ENCODE measurements at places on chromosomes 2 and 18. TPM values are rescaled to one million over a fixed set of nuclear protein-coding genes. Genes with fewer than 3 reads are reported as not detected.

DNA sequence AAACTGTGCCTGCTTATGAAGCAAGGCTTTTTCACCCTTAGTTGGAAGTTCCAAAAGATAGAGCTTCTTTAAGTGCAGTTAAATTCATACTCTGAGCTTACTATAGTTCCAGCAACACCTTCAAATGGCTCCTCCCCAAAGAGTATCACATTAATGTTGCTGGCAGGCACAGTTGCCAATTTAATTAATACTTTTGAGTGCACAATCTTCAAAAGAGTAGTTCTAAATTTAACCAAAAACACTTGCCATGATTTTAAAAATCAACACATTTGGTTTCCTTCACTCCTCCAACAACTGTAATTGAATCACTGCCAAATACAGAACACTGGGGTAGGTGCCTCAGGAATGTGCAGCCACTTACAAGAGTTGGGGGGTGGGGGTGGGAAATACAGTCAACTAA lies 150.6 kb upstream of the UBE2E3 start:
- peak; percentile 1 for DNase-seq

KLHL14 gene
- not detected for total RNA-seq

GRCh38 chr2:71601136-71602114 lies 148.1 kb downstream of the DYSF start:
- DNase-seq, result no peak

GRCh38 chr2:229032608-229033234 lies 238.4 kb downstream of the PID1 start:
- DNase-seq, result no peak

SLC30A3 gene
- not detected for total RNA-seq

GRCh38 chr2:9208875-9209274 lies 2.3 kb downstream of the ASAP2 start:
- DNase-seq, result no peak

DNA sequence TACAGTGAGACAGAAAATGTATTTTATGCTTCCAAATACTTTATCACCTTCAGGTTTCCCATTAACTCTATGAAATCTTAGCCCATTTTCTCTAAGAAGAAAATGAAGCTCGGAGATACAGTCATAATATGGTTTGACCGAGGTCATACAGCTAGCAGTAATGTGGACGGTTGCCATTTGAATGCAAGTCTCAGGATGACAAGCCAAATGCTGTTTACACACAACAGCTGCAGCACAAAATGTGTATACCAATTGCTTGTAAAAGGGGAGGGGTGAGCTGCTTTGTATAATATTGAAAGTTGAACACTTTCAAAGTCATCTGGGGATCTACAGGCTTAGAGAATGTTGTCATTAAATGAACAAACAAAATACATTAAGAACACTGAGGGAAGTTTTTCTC lies 93.8 kb upstream of the FSIP2 start:
- no peak for DNase-seq

- no peak for DNase-seq
Measured at GRCh38 chr2:163011000-163011399, 172.4 kb upstream of the KCNH7 start.

SFTPB gene
- total RNA-seq, result 0.32 TPM

HOXD11 gene
- not detected for total RNA-seq

- peak; percentile 91 for DNase-seq
Measured at GRCh38 chr2:225274751-225275150, 124.8 kb upstream of the NYAP2 start.

DNA sequence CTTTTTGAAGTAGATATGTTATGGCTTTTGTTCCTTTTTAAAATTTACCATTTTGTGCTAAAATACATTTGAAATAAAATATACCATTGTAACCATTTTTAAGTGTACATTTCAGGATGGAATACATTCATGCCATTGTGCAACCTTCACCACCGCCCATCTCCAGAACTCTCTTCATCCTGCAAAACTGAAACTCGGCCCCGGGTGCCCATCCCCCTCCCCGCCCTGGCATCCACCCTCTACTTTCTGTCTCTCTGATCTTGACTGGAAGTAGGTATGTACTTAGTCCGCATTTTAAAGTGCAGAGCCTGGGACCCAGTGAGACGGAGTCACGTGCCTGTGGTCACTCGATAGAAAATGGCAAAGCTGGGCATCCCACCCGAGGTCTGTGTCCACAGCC lies 45.6 kb downstream of the DIPK1C start:
- no peak for DNase-seq

IL36A gene
- not detected for total RNA-seq

DNA sequence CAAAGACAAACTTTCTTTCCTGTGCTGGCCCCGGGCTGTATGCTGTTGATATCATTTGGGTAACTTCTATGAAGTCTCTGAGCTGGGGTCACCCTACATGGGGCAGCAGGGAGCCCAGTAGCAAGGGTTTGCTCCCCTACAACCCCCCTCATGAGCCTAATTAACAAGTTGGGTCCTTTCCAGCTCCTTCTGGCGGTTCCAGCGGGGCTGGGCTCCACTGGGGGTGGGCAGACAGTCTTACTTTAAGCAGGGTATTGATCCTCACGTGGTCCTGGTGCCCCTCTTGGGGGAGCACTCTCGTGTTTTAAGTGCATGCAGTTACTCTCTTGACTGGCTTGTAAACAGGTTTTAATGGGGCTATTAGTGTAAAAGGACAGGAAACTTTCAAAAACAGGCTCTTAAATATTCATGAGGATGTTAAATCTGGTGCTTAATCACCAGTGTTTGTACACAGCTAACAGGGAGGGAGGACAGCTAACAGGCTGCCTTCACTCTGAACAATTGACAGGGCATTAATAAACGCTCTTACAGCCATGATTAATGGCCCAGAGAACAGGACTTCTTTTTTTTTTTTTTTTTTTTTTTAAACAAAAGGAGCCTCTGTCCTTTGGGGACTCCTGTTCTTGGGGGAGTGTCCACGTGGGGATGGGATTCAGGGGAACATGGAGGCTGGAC lies 36.6 kb upstream of the SKOR2 start:
- no peak for DNase-seq

GRCh38 chr2:189527041-189527750 lies 53.4 kb downstream of the SLC40A1 start:
- no peak for DNase-seq

DNA sequence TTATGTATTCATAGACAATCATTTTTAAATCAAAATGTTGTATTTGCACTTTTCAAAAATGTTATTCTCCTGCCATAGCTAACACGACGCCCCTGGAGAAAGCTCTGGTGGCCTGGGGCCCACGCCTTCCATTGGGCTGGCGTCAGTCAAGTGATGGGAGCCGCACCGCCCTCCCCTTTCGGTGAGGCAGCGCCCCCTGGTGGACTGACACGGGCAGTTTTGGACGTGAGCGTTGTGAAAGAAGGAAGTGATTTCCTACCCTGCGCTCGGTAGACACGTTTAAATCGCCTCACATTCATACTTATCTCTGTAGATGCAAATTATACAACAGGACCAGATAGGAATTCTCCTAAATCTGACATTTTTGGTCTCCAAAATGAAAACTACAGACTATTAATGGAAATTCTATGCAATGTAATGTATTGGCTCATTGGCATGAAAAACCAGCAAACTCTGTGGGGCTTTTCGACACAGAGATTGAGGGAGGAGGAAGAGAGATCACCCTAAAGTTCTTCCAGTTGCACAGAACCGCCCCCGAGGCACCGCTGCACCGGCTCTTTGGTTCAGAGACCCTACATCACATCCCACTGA lies 326.2 kb upstream of the SOX11 start:
- peak; percentile 61 for DNase-seq

- peak; percentile 17 for DNase-seq
Measured at GRCh38 chr2:72681016-72681995, 144.5 kb downstream of the EXOC6B start.

TYMS gene
- total RNA-seq, result 57.0 TPM

GRCh38 chr2:217858519-217859491 lies 144.0 kb downstream of the TNS1 start:
- DNase-seq, result no peak

FANCL gene
- total RNA-seq, result 14.5 TPM

- DNase-seq, result peak; percentile 54
Measured at GRCh38 chr18:37385846-37386778, 179.5 kb downstream of the CELF4 start.

RTKN gene
- 63.0 TPM for total RNA-seq

DNA sequence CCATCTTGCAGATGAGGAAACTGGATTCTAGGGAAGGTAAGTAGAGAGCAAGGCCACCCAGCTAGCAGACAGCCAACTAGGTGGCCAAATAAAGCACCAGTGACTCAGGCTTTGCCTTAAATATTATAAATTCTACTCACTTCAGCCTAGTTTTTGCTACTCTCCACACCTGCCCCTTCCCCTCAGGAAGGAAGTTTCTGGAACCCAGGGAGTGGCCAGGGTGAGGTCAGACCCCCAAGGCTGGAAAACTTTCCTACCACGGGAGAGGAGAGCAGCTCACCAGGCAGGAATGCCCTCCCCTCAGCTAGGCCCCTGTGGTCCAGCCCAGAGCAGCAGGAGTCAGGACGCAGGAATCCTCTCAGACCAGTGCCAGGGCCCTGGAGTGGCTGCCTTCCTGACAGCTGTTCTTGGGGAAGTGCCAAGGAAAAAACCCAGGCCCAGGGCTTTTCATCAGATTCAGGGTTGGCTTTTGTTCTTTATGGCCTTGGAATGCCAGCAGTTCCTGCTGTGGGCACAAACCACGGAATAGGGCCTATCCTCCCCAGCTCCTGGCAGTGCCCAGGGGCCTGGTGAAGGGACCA lies 5.1 kb upstream of the PAX8 start:
- DNase-seq, result peak; percentile 89

- DNase-seq, result no peak
Measured at GRCh38 chr18:33817096-33817495, 239.1 kb downstream of the ASXL3 start.

- DNase-seq, result no peak
Measured at GRCh38 chr18:53457068-53457467, 767.4 kb downstream of the MBD2 start.

GRCh38 chr2:187098154-187098553 lies 249.2 kb upstream of the ZSWIM2 start:
- DNase-seq, result no peak

DNA sequence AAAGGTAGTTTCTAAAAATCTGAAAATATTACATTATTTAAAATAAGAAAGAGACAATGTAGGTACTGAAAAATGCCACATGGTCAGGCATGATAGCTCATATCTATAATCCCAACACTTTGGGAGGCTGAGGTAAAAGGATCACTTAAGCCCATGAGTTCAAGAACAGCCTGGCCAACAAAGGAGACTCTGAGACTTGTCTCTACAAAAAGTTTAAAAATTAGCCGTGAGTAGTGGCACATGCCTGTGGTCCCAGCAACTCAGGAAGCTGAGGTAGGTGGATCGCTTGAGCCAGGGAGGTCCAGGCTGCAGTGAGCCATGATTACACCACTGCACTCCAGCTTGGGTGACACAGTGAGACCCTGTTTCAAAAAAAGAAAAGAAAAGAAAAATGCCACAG lies 21.8 kb downstream of the ATAD2B start:
- no peak for DNase-seq

DNA sequence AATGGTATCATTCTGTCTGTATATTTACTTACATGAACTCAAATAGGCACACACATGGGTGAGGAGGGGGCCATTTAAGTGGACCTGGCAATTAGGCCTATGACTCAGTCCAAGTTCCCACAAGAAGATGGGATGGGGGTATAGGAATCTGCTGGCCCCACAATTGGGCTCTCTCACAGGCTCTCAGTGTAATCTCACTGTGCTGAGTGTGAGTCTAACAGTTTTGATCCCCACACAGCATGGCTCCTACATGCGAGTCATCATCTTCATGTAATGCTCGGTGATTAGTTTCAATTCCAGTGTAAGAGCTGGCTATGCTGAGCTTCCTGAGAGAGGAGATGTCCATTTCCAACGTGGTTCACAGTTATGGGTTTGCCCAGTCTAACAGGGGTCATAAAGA lies 114.0 kb downstream of the GATA6 start:
- peak; percentile 35 for DNase-seq

SLC11A1 gene
- 0.09 TPM for total RNA-seq

GRCh38 chr18:45050712-45051601 lies 370.3 kb downstream of the SETBP1 start:
- peak; percentile 87 for DNase-seq

DNA sequence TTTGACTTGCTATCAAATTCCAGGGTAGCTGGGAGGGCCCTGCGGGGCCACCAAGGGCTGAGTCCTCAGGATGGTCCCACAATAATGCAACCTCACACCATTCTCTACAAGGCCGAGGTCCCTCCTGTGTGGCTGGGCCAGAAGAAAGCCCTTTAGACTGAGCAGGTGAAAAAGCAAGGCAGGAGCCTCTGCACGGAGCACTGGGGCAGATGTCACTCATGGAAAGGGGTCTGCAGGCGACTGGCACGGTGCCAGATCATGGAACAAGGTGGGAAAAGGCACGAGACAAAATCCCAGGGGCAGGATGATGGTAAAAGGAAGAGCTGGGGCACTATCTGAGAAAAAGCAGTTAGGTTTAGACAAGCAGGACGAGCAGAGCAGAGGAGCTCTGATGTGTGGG lies 16.1 kb downstream of the HJURP start:
- DNase-seq, result no peak

- no peak for DNase-seq
Measured at GRCh38 chr18:56186319-56186718, 452.1 kb downstream of the TXNL1 start.

DNA sequence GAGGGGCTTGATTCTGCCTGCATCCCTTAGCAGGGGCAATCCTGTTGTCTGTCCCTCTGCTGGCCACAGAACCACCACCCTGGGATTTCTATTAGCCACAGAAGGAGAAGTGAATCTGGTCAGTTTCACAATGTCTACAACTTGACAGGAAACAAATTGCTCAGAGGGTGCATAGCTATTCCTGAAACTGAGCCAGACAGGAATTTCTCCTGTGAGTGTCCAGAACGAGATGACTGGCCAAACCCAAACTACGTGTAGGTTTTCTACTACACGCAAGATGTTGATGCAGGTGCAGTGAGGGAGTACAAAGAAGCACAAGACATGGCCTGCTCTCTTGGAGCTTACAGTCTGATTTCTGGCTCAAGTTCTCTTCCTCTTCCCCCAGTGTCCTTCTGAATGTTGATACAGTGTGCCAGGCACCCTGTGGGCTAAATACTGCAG lies 201.9 kb downstream of the CLIP4 start:
- peak; percentile 82 for DNase-seq

DNA sequence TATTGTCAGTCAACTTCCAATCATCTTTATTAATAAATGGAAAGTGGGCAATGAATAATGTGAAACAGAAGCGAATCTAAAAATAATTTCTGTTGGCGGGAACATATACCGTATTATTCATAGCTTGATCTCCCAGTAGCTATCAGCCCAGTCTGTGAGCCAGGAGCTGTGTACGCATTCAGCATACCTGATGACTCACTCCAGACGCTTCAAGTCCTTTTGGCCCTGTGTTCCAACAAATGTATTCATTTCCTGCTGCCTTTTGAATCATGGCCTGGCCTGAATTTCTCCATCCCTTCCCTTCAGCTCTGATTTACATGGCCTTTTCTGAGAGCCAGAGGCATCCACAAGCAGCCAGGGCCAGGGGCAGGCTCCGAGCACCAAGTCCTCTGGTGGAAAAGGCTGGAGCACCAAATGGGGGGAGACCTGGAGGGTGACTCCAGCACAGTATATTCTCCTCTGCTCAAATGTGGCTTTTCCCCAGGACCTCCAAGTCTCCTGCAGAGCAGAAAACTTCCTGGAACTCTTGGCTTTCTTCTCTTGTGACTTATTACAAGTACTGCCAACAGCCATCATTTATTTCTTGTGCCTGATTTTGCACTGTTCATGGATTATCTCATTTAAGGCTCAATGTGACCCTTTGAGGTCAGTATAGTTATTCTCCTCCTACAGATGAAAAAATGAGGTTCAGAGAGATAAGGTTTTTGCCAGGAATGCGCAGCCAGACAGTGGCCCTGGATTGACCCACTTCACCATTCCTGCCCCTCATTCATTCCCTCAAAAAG lies 108.7 kb downstream of the EN1 start:
- DNase-seq, result peak; percentile 97

TAF4B gene
- 5.8 TPM for total RNA-seq

DSC2 gene
- 17.6 TPM for total RNA-seq
